ENCODE measurements at places on chromosomes 12 and 14.

DNA sequence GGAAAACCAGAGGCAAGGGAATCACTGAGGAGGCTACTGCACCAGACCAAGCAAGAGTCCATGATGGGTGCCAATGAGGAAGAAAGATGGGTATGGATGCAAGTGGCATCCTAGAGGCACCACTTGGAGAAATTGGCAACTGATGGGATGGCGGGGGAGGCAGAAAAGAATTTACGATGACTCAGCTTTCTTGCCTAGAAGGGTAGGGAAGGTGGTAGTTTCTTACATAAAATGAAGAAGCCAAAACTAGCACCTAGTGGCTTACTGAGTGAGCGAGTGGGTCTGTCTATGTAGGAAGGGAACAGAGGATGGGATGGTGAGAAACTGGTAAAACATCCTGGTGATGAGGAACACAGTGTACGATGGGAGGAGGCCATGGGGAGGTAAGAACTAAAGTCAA is 80.8 kb downstream of the CIT start:
- no peak for DNase-seq

GRCh38 chr12:122354958-122355641 is 67.4 kb downstream of the CLIP1 start:
- DNase-seq = no peak

- DNase-seq = no peak
These were observed 475.6 kb upstream of the MIS18BP1 start for GRCh38 chr14:45728434-45729225.

DNA sequence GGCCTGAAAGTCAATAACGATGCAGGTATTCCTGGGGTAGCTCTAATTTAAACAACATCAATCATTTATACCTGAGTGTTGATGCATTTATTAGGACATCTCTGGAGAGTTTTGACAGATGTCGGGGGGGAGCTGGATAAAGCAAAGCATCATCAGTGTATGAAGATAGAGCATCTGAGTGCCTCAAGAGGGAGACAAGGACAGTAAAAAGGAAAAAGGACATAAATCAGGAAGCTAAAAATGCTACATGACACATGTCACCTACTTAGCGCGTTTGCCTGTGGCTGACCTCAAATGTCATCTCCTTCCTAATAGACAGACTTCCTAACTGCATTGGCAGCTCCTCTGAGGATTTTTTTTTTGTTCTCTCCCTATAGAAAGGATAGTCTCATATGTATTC is 259.5 kb upstream of the PKP2 start:
- DNase-seq = no peak

DNA sequence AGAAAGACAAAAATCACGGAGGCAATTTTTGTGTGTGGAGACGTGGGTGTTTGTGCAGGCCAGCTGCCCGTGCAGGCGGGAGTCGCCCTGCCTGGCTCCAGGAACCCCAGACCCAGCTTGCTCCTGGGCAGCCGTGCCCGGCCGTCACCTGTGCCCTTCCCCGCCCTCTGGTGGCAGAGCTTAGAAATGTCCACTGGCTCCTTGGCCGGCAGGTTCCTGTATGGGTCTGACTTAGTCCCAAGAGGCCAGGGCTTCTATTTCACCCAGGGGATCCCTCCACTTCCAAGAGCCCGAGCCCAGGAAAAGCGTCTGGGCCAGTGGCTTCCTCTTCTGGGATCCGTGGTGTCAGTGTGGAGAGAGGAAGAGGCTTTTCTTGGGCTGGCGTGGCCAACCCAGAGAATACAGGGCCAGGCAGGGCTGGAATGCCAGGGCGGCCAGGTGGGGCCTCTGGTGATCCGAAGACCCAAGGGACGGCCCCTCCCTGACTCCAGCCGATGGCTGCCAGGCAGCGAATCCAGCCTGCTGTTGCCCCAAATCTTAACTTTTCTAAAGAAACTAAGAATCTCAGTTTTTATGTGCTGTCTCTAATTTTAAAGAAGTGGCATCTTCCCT is 120.9 kb downstream of the TMEM132C start:
- no peak for DNase-seq

DNA sequence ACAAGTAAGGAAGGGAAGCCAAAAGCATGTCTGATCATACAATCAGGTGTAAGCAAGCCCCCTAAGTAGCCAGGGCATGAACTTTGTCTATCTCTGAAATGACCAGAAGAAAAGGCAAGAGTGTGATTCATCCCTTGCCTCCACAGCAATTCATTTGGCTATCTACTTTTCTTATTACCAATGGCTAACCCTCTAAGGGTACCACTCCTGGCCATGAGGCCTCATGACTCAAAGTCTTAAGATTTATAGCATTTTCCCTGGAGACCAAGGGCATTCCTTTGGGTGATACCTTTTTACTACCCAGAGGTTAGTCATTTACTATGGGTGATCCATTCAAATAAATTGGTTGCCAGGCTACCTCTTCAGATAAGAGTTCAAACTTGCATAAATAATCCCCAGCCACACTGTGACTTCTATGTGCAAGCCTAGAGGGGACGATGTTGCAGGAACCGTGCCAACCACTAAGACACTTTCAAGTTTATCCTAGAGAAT is 1.5 kb upstream of the LGALS3 start:
- DNase-seq = no peak

GRCh38 chr14:59944909-59945308 is 25.0 kb downstream of the LRRC9 start:
- no peak for DNase-seq

GRCh38 chr12:51850081-51850964 is 1.8 kb upstream of the FIGNL2 start:
- no peak for DNase-seq

- DNase-seq = no peak
These were observed 52.5 kb downstream of the ATP23 start for GRCh38 chr12:57993834-57994233.

GRCh38 chr12:27922531-27923139 is 49.9 kb downstream of the PTHLH start:
- DNase-seq = no peak

- no peak for DNase-seq
These were observed 6.6 kb upstream of the PLEK2 start for GRCh38 chr14:67418401-67419191.

GRCh38 chr12:34292736-34293625 is 270.7 kb downstream of the ALG10 start:
- DNase-seq = no peak

- no peak for DNase-seq
These were observed 22.9 kb downstream of the MAPKAPK5 start for GRCh38 chr12:111864913-111865312.

DNA sequence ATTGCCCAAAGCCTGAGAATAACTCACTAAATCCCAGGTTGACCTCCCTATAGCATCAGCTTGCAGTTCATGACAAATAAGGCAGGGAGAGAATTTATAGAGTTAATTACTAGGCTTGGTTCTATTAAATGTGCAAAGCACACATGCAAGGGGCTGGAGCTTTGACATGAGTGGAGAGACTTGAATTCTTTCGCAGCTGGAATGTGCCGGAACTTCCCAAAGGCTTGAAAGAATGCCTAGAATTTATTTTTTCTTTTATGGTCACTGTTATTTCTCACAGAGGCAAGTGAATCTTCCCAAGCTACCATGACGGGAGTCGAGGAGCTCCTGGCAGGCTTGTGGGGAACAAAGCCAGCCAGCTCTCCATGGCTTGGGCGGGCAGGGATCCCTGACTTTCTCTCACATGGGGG is 95.5 kb upstream of the USP44 start:
- DNase-seq = no peak

GRCh38 chr12:10122689-10123088 is 7.3 kb downstream of the CLEC7A start:
- DNase-seq = no peak

- DNase-seq = no peak
These were observed 16.5 kb downstream of the GMFB start for GRCh38 chr14:54472315-54472714.

DNA sequence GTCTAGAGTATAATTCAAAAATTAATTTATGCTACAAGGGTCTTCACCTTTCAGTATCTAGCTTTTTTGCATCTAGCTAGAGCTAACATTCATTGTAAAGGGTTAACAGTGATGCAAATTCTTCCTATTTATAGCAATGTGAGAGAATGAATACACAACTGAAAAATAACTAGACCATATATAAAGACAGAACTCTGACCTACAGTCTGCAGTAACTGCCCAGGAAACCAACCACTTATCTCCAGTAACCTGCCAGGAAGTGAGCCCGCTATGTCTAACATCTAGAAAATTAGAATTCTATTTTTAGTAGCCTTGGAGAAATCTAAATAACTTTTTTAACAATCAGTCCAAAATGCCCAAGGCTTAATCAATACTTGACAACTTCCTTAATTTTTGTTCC is 1021.9 kb downstream of the LRFN5 start:
- DNase-seq = no peak

DNA sequence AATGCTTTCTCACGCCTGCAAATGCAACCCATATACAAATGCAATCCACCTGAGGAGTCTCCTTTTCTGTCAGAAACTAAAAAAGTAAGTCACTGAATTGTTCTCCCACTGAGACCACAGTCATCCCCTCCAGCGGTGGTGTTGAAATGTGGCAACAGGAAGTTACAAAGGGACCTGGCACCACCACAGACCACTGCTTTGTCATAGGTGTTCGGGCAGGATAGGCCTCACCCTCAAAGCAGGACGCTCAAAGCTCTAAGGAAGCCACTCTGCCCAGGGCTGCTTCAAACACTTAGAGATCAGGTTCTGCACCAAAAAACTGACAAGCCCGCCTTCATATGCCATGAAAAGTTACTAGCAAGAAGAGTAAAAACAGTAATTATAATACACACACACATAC is 11.3 kb downstream of the PHLDA1 start:
- DNase-seq = peak; percentile 66

DNA sequence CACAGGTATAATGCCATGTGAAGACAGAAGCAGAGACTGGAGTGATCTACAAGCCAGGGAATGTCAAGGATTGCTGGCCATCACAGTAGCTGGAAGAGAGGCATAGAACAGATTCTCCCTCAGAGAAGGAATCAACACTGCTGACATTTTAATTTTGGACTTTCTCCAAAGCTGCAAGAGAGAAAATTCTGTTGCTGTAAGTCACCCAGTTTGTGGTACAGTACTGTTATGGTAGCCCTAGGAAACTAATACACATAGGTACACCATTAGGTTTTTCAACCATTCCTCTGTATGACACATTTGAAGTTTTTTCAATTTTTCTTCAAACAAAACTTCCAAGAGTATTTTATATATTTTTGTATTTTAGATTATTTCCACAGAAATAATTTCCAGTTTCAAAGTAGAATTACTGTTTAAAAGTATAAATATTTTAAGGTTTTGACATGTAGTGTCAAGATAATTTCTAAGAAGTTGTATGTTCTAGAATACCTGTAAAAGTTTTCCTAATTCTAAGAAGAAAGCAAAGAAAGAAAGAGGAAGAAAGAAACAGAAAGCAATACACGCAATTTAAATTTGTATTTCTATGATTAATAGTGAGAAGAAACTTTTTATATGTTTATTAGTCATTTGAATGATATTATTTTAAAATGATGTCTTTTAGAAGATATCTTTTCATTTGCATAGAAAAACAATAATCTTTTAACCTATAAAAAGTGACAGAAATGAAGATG is 64.9 kb upstream of the CATSPERB start:
- DNase-seq = no peak

DNA sequence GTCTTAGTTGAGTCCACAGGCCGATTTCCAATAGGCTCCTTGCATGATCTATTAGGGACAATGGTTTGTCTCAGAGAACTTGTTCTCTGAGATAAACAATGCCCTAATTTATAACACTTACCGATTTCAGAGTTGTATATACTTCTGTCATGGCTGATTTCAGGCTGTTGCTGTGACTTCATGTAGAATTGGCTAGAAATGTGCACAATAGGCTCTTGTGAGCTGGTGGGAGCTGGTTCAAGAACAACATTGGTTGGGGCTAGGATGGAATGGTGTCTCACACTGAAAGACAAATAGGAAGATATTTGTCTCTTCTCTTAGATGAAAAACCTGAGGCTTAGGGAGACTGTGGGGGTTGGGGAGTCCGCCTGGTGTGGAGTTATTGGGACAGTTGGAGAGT is 6.7 kb upstream of the KRT86 start:
- DNase-seq = no peak

DNA sequence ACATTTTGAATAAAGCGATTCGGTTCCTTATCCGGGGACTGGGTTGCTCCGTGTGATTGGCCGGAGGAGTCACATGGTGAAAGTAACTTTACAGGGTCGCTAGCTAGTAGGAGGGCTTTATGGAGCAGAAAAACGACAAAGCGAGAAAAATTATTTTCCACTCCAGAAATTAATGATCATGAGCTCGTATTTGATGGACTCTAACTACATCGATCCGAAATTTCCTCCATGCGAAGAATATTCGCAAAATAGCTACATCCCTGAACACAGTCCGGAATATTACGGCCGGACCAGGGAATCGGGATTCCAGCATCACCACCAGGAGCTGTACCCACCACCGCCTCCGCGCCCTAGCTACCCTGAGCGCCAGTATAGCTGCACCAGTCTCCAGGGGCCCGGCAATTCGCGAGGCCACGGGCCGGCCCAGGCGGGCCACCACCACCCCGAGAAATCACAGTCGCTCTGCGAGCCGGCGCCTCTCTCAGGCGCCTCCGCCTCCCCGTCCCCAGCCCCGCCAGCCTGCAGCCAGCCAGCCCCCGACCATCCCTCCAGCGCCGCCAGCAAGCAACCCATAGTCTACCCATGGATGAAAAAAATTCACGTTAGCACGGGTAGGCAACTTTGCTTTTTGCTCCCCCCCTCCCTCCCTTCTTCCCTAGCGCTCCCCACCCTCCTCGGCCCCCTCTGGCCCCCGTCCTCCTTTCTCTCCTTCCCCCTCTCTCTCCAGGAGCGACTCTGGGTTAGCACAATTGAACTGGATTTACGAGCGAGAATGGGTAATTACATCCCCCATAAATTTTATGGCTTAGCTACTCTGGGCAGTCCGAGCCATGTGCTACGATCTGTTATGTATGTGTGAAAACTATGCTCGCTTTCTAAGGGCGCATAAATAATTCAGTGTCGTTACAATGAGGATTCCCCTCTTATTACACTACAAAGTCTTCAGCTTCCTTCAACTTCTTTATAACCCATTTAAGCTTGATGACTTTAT is at the start of gene HOXC4:
TSS of gene HOXC4 (plus strand) at position 85 of the 991 bp plus-strand sequence. CDS start at position 173, 88 bp downstream.
- DNase-seq = no peak

DNA sequence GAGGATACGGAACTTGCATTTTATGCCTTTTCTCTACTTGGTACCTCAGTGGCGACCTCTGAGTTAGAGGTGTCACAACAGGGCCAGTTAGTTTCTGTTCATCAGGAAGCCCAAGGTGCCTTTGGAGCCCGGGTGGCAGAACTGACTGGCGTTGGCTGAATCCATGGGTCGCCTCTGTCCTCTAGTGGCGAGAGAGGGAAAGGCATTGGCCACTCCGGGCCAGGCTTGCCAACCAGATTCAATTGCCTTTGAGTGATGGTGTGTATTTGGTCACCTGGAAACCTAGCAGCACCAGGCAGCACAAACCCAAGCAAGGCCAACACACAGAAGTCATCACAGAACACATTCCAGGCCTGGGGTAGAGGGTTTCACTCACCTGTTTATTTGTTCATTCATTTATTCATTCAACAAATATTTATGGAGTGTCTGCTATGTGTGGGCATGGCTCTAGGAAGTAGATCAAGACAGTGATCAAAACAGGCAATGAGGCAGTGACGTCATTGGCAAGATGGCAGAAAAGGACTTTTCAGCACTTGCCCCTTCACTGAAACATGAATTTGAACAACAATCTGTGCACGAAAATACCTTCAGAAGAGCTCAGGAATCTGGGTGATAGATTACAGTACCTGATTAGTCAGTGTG is 40.5 kb upstream of the KCNA5 start:
- peak; percentile 22 for DNase-seq

GRCh38 chr12:102534899-102535298 is 54.5 kb upstream of the IGF1 start:
- no peak for DNase-seq

- DNase-seq = no peak
These were observed 67.8 kb upstream of the NAP1L1 start for GRCh38 chr12:76152181-76152807.

All from stimulated activated CD8-positive, alpha-beta memory T cell treated with anti-CD3 and anti-CD28 coated beads, Interleukin-4, amount 100 ng/mL, for 24 hours (primary cell).